RWPE1 (cell line): ENCODE measurements at places on chromosomes 4 and X.

DNA sequence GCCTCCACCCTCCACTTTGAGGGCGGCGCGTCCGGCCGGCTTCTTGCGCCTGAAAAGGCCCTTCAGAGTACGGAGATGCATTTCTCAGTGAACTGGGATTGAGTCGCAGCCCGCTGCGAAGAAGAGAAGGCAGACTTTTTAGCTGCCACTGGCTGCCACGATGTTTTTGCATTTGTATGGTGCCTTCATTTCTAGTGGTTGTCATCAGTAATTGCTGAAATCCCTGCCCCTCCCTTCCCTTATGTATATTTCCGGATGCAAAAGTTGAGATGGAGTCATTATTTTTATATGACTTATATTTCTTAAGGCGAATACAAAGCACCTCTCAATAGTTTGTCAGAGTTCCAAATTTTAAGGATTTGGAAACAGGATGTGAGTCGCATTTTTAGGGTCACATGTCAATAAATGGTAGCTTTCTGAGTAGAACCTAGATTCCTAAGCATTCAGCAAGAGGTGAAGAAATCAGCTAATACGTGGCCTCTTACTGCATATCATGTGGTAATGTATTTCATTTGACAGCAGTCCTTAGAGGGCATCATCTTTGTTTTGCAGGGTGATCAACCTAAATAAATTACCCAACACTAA lies 658 bp downstream of the ATP6AP2 start:
- peak; percentile 9 for DNase-seq

GRCh38 chr4:152843481-152844090 lies 63.8 kb downstream of the ARFIP1 start:
- no peak for DNase-seq

- no peak for DNase-seq
Measured at GRCh38 chr4:109321232-109321631, 18.8 kb upstream of the COL25A1 start.

DNA sequence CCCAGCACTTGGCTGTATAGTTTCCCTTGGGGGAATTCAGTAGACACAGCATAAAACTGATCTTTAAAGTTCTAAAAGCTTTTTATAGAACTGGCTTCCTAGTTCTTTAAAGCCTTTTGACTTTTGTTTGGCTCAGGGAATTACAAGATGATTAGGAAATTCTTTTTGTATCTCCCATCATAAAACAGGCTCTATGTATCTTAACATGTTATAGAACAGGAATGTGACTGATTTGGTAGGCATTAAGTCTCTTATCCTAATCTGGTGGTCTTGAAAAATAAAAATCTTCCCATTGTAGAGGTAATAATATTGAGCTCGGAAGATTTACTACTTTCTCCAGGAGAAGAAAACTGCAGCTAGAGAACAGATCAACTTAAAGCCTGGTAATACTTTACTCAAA lies 262.7 kb downstream of the KCNIP4 start:
- no peak for DNase-seq

- no peak for DNase-seq
Measured at GRCh38 chr4:182888891-182889290, 28.3 kb downstream of the DCTD start.

DNA sequence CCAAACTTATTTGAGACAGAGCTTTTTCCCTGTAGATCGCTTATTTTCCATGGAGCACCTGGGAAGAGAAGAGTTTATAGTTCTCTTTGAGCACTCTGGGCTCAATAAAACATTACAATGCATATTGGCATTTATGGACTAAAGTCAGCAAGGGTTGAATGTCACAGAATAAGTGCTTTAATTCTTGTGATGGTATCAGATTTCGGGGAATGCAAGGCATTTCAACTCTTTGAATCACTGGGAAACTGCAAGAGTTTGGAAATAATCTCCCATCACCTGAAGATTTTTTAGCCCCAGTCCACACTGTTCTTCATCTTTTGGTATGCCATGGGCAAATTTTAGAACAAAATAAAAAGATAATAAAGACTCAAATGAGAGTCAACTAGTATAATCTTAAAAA lies 111.5 kb upstream of the WDFY3 start:
- DNase-seq: no peak

DNA sequence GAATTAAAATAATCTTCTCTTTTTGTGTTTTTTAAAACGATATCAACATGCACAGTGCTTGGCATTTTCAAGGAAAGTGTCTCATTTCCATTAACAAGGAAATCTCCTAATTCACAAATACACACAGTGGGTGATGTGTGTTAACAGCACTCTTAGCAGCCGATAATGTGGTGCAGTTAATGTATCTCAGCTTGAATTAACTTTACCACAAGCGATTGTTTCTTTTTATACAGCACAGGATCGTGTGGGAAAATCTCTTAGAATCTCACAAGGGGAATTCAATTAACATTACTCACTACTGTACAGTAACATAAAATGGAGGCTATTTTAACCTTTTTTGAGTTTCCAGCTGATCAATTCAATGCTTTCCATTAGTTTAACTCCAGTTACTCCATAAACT lies 1841.9 kb downstream of the STIM2 start:
- no peak for DNase-seq

GRCh38 chrX:9537781-9538180 lies 72.9 kb downstream of the TBL1X start:
- no peak for DNase-seq

- DNase-seq: no peak
Measured at GRCh38 chrX:150502091-150502490, 66.3 kb upstream of the MTM1 start.

DNA sequence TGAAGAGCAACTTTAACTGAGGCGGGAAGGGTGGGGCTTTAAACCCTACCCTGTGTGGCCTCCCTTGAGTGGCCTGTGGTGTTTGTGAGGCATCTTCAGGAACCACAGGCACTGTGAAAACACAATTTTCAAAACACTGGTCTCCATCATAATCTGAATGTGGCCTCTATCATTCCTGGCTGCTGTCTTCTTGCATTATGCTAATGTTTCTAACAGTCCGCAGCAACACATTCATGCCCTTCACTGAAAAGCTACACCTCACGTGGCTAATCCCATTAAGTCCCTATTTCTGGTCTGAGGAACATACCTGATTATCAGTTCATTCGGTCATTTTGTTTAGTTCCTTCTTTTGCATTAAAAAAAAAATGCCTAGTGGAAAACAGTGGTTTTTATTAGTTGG lies 94.6 kb downstream of the F11 start:
- no peak for DNase-seq

GRCh38 chrX:132180929-132181328 lies 38.3 kb downstream of the RAP2C start:
- DNase-seq: no peak

DNA sequence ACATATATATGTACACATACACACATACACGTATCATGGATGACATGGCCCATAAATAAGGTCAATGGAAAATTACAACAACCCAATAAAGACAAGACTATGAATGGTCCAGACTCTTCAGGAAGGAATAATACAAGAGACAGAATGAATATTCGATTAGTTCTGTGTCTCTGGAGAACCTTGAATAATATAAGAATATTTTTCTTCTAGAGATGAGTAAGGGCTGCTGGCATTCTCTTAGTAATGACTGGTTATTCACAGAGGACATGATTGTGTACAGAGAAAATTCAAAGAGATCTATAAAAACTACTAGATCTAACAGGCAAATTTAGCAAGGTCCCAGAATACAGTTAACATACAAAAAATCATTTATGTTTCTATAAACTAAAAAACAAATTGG lies 23.3 kb downstream of the SPIN4 start:
- DNase-seq: no peak

DNA sequence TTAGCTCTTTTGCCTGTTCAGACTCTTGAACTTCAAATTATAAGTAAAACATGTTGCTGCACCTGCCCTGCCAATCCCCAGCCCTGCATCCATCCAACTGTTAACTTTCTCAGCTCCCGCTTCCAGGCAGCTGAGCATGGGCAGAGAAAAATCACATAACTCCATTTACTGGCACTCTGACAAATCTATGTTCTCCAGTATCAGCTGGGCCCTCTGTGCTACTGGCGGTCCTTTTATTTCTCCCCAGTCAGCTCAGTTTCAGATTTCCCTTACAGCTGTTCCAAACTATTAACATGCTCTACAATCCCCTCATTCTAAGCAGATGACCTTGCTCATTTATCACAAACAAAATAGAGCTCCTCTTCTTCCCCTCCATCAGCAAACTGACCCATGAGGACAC lies 240.4 kb upstream of the TET2 start:
- no peak for DNase-seq

DNA sequence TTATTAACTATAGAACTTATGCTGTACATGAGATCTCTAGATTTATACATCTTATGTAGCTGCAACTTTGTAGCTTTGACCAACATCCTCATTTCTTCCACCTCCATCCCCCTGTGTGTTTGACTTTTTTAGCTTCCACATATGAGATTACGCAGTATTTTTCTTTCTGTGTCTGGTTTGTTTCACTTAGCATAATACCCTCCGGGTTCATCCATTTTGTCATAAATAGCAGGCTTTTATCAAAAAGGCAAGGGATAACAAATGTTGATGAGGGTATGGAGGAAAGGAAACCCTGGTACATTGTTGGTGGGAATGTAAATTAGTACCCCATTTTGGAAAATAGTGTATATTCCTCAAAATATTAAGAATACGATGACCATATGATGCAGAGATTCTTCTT lies 116.4 kb upstream of the DGKK start:
- no peak for DNase-seq
